CD4-positive, alpha-beta T cell treated with Interleukin-17A for 1 hour (primary cell): ENCODE measurements at places on chromosomes 6 and 20.
A peak's percentile ranks its signal among the peaks of the same experiment; 100 is the strongest.

GRCh38 chr6:129730477-129731165, 20.6 kb upstream of the ARHGAP18 start:
- peak; percentile 73 for DNase-seq

DNA sequence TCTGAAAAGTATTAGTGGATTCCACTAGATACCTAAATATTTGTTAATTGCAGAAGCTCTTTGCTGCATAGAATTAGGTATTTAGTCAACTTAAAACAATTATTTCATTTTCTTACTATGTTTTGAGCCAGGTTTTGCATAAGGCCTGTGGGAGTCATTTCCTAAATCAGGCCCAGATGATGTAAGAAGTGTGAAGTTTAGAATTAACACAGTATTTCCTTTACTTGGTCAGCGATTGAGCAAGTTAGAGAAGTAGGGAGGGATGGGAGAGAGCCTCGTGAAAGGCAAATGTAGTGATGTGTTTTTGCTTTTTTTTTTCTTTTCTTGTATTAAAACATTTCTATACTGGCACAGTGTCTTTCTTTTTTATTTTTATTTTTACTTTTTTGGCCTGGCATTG, 711.1 kb downstream of the HDGFL1 start:
- no peak for DNase-seq

GRCh38 chr6:16061818-16062217, 67.1 kb upstream of the MYLIP start:
- no peak for DNase-seq

DNA sequence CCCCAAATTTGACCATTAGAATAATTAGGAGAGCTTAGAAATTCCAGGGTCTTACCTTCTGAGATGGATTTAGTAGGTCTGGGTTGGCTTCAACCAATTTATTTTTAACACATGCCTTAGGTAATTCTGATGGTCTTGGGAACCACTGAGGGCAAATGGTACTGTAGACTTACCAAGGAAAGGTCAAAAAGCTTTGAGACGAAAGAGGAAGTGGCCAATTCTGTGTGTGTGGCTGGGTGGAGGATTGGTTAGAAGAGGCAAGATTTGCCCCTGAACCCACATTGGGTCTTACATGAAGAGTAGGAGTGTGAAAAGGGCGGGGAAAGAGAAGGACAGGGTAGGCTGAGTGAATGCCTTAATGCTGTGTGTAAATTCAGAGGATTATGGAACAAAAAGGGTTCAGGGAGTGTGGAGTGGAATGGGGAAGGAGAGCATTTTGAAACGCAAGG, 2.7 kb downstream of the ITCH start:
- peak; percentile 42 for DNase-seq

- no peak for DNase-seq
Measured at GRCh38 chr6:21159465-21159864, 434.1 kb upstream of the SOX4 start.

GRCh38 chr6:128532827-128533226, 12.4 kb upstream of the PTPRK start:
- DNase-seq: no peak

- no peak for DNase-seq
Measured at GRCh38 chr6:46788791-46789190, 4.4 kb upstream of the MEP1A start.

DNA sequence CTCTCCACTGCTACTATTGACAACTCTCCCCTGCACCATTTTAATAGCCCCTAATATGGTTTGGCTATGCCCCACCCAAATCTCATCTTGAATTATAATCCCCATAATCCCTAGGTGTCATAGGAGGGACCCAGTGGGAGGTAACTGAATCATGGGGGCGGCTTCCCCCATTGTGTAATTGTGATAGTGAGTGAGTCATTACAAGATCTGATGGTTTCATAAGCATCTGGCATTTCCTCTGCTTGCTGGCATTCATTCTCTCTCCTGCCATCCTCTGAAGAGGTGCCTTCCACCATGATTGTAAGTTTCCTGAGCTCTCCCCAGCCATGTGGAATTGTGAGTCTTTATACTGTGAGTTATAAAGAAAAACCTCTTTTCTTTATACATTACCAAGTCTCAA, 74.1 kb upstream of the TCF21 start:
- DNase-seq: no peak

GRCh38 chr6:40138273-40138720, 204.0 kb upstream of the MOCS1 start:
- no peak for DNase-seq

GRCh38 chr6:110415086-110415916, at the start of gene DDO:
Gene DDO, minus strand, starts transcription at chr6:110415575. Its CDS starts 2,113 bp downstream, at chr6:110413462.
- no peak for DNase-seq

GRCh38 chr6:116876635-116877611, at the start of gene RFX6:
Gene RFX6, plus strand, starts transcription at chr6:116877242. Its CDS starts 34 bp downstream, at chr6:116877276.
- no peak for DNase-seq

GRCh38 chr6:3228771-3229565, 1.5 kb upstream of the TUBB2B start:
- DNase-seq: peak; percentile 60

DNA sequence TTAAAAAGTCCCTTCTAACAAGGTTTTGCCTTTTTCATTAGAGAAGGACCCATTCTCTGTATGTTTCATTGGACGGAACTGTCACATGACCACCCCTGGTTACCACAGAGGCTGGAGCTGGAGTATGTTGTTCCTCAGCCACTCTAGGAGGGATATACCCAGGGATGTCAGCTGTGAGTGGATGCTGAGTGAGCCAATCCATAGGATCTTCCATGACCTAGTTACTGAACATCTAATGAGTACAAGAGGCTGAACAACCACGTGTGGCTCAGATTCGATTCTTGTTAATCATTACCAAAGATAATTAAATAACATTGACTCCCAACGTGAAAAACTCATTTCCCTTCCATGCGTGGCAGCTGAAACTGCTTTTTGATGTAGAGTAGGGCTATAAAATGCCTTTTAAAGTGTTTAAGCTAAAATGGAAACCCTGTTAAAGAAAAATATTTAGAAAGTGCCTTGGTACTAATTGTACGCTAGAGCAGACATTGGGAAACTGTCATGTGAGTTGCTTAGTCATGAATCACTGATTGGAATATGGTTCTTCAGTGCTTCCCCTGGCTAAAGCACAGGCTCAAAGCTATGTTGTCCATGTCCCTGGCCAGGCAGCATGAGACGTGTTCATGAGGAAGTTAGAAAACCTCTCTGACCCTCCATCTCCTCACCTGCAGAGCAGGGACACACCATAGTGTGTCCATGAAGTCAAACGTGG, 256.1 kb downstream of the ZNF217 start:
- DNase-seq: no peak

GRCh38 chr20:10259166-10259565, 40.5 kb downstream of the SNAP25 start:
- no peak for DNase-seq

GRCh38 chr6:9522101-9522500, 892.8 kb downstream of the TFAP2A start:
- DNase-seq: no peak

- no peak for DNase-seq
Measured at GRCh38 chr20:60063048-60063451, 104.8 kb downstream of the CDH26 start.

- no peak for DNase-seq
Measured at GRCh38 chr6:145648149-145648548, 87.2 kb downstream of the EPM2A start.

- DNase-seq: no peak
Measured at GRCh38 chr6:110622912-110623578, 146.6 kb upstream of the SLC22A16 start.

DNA sequence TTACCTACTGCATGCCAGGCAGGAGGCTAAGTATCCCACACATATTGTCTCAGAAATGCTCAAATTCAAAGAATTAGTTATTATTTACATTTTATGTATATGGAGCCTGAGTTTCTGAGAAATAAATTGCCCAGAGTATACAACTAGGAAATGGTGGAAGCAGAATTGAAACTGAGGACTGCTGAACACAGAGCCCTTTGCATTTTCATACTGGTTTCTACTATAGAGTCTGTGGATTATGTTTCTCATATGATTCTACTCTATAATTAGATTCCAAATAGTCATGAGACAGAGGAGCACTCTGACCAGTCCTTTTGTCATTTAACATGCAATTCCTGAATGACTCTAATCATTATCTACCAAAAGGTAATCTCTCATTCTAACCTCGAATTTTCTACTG, 254.3 kb downstream of the LMBRD1 start:
- DNase-seq: no peak

DNA sequence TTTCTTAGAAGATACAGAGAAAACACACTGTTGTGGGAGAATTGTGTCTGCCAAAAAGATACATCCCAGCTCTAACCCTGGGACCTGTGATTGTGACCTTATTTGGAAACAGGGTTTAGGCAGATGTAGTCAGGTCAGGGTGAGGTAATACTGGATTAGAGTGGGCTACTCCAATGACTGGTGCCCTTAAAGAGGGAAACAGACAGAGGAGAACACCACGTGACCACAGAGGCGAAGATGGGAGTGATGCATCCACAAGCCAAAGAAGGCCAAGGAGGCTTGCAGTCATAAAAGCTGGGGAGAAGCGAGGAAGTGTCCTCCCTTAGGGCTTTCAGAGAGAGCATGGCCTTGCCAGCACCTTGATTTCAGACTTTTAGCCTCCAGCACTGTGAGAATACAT, 35.6 kb downstream of the SLC52A3 start:
- no peak for DNase-seq
